ENCODE measurements at places on chromosomes 4 and X. TPM values are rescaled to one million over a fixed set of nuclear protein-coding genes. Genes with fewer than 3 reads are reported as not detected.

DNA sequence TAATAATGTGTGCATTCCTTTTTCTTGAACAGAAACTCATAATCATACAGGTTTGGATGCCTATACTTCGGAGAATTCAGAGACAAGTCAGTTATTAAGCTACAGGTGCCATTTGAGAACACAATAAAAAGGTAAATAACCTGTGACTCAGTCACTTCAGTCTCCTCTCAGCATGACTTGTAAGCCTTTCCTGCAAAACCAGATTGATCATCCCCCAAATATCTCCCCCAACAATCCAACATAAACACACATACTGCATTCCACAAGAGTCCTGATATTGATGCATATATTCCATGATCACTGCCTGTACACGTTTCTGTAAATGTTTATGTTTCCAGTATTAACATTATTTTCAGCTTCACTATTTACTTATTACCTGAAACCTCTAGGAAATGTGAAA, 110.8 kb downstream of the PWWP3B start:
- no peak overlapping the region for H3K27ac ChIP-seq
- H3K4me3 ChIP-seq, result no peak overlapping the region
- no peaks in the 10 kb centered on the region for H3K27me3 ChIP-seq
- DNase-seq, result no peak
- no peaks in the 10 kb centered on the region for H3K4me1 ChIP-seq

DNA sequence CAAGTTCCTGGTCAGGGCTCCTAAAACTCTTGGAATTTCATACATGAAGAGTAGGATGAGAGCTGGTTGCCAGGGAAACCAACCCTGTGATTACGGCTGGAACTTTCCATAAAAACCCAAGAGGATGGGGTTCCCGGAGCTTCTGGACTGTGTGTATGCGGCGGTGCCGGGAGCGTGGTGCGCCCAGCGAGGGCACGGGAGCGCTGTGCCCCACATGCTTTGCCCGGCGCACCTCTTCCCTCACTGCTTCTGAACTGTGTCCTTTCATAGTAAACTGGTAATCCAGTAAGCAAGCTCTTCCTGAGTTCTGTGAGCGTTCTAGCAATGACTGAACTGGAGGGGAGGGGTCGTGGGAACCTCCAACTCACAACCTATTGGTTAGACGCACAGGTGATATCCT, 152.6 kb downstream of the AFAP1 start:
- no peak overlapping the region for H3K4me3 ChIP-seq
- no peak for DNase-seq
- no peaks in the 10 kb centered on the region for H3K27me3 ChIP-seq
- H3K36me3 ChIP-seq, result peaks cover 4% of the 10 kb centered on the region
- peaks cover 13% of the 10 kb centered on the region for H3K4me1 ChIP-seq

DNA sequence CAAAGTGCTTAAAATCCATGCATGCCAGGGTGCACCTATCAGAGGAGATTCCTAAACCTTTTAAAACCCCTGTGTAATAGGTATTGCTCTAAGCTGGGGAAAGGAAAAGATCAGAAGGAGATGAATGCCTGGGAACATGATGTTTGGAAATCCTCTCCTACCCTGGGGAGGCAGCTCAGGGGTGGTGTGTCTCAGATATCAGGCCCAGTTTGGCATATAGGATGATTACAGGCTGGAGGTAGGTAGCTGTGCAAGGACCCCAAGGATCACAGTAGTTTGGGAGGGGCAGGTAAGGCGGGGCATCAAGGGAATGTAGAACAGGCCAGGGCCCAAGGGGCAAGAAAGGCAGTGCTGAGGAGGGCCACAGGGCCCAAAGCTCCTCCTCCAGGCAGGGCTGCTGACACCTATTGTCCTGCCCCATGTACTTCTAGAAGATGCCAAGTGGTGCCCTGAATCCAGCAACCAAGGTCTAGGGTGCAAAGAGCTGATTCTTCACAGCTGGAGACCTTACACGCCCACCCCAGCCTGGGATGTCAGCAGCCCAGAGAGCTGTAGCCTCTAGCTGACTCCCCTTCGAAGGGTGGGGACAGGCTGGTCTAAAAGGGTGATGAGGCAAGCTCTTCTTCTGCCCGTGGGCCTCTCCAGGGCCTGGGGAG, 17.6 kb downstream of the SASH3 start:
- peaks cover 3% of the 10 kb centered on the region for H3K27me3 ChIP-seq
- no peaks in the 10 kb centered on the region for H3K36me3 ChIP-seq
- no peak overlapping the region for H3K4me3 ChIP-seq
- H3K4me1 ChIP-seq, result peaks cover 23% of the 10 kb centered on the region

- DNase-seq, result peak; percentile 1
- no peaks in the 10 kb centered on the region for H3K36me3 ChIP-seq
- no peak overlapping the region for H3K4me3 ChIP-seq
- no peak overlapping the region for H3K27ac ChIP-seq
- H3K4me1 ChIP-seq, result peaks cover 5% of the 10 kb centered on the region
- H3K27me3 ChIP-seq, result peaks cover 5% of the 10 kb centered on the region
These were observed 267.4 kb downstream of the ANK2 start for GRCh38 chr4:113316879-113317278.

The ARMCX1 gene
- 0.14 TPM for polyA plus RNA-seq

The GPRASP1 gene
- not detected for polyA plus RNA-seq
